ENCODE measurements at places on chromosomes 4 and X.

DNA sequence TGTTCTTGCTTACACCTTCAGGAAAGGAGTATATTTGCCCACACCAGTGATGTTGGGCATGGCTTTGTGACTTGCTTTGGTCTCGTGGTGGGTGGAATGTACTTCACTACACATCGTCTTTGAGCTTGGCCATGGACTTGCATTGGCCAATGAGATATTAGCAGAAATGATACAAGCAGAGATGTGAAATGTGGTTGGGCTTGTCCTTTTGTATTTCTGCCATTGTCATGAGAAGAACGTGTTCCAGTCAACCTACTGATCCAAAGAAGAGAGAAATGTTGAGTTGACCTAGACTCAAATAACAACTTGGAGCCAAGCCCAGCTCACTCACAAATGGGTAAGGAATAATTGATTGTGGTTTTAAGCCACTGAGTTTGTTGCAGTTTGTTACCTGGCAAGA, 138.4 kb upstream of the ARX start:
- no peak for DNase-seq

DNA sequence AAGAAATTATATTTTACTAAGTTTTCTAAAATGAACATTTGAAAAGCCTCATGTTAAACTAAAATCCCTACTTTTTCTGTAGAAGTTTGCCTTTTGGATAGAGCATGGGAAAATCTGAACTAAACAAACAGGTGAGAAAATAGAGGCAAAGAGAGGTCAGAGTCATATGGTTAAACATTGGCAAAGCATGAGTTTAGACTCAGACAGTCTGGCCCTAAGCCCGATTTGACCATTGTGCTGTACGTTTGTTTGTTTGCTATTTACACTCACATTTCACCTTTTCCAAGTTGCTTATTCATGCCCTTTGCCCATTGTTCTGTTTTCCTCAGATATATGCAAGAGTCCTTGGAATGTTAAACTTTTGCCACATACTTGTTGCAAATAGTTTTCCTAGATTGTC, 85.4 kb downstream of the TIGD2 start:
- DNase-seq, result no peak

GRCh38 chrX:70033348-70034051, 16.2 kb downstream of the AWAT2 start:
- no peak for DNase-seq

- peak; percentile 65 for DNase-seq
Measured at GRCh38 chr4:38804654-38805295, at the start of gene TLR1. Gene TLR1 (minus strand): TSS chr4:38804791. CDS start chr4:38798831, 5,960 bp downstream.

- no peak for DNase-seq
Measured at GRCh38 chr4:26384380-26385057, 63.7 kb downstream of the RBPJ start.

- DNase-seq, result no peak
Measured at GRCh38 chrX:150167482-150168324, 195.4 kb upstream of the MAMLD1 start.

GRCh38 chr4:38279650-38280322, 319.6 kb downstream of the PTTG2 start:
- no peak for DNase-seq

DNA sequence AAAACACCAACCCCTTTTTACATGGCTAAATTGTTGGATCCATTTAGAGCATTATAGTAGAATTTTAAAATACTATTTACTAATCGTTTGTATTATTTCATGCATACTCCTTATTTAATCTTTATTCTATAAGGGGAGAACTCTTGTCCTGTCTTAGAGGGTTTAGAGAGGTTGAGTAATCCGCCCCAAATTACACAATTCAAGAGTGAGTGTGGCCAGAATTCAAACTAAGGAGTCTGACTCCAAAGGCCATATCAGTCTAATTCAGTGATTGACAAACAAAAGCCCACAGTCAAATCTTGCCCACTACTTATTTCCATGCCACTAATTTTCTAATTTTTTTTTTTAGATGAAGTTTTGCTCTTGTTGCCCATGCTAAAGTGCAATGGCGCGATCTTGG, 33.7 kb upstream of the NEIL3 start:
- DNase-seq, result no peak

DNA sequence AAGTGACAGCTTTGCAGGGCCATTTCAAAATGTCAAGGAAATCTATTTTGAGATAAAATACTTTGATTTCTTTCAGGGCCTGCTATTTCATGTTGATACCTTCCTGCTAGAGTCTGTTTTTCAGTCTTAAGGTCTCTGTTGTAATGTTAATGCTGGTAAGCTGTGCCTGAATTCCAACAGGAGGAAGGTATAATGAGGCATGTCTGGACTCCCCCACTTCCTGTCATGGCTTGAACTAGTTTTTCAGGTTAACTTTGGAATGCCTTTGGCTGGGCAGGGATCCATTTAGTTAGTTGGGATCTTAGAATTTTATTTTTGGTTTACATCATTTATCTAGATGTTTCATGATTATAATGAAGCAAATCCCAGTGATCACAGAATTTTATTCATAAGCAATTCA, 279.0 kb downstream of the CFAP47 start:
- DNase-seq, result no peak

DNA sequence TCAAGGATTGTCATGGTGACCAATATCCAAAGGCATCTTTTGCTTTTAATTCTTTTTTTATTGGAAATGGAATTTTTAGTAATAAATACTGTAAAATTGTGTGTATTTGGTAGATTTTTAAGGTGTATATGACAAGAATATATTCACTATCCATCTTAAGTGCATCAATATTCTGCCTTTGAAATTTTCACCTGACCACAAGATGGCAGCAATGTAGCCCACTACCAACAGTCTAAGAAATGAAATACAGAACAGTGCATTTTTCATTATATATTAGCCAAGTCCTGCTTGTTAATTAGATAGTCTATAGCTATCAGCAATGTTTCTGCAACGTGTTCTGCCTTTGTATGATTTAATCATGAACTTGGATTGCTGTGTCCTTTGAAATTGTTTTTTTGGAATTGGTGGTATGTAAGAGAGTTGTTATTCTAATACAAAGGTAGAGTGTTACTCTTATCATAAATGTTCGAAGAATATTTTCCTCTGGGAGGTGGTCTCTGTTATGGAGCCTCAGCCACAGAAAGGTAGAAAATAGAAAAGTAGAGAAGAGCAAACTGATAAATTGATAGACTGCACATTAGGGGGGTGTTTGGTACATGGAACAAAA, 38.2 kb downstream of the HPGDS start:
- peak; percentile 60 for DNase-seq

- peak; percentile 88 for DNase-seq
Measured at GRCh38 chr4:122764821-122765215, 32.3 kb downstream of the BBS12 start.

GRCh38 chrX:43386875-43387274, 269.2 kb upstream of the MAOA start:
- DNase-seq, result no peak

DNA sequence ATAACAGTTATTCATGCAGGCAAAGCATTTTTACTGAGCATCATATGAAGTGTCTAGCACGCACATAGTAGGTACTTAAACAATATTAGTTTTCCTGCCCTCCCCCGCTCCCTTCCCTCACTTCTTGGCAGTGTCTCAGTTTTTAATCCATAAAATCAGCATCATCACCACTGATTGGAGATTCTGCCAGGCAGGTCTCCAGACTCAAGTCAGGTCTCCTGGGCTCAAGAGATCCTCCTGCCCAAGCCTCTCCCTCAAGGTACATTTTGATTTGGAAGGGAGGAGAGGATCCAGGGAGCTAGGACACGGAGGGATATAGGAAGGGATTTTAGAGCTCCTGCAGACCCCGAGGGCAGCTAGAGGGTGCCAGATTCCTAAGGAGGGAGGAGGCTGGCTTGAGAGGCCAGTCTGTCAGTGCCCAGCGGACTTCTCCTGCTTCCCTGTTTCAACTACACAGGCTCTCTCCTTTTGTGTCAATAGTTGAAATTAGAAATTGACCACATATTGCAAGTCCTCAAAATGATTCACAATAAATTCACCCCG, 4.4 kb upstream of the FAT1 start:
- no peak for DNase-seq

DNA sequence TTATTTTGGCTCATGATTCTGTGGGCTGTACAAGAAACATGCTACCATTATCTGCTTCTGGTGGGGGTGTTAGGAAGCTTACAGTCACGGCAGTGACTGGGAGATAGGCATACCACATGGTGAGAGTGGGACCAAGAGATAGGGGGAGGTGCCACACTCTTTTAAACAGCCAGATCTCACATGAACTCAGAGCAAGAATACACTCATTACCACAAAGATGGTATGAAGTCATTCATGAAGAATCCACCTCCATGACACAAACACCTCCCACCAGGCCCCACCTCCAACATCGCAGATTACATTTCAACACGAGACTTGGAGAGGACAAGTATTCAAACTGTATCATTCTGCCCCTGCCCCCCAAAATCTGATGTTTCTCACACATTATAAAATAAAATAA, 2396.7 kb downstream of the PCDH7 start:
- peak; percentile 12 for DNase-seq

DNA sequence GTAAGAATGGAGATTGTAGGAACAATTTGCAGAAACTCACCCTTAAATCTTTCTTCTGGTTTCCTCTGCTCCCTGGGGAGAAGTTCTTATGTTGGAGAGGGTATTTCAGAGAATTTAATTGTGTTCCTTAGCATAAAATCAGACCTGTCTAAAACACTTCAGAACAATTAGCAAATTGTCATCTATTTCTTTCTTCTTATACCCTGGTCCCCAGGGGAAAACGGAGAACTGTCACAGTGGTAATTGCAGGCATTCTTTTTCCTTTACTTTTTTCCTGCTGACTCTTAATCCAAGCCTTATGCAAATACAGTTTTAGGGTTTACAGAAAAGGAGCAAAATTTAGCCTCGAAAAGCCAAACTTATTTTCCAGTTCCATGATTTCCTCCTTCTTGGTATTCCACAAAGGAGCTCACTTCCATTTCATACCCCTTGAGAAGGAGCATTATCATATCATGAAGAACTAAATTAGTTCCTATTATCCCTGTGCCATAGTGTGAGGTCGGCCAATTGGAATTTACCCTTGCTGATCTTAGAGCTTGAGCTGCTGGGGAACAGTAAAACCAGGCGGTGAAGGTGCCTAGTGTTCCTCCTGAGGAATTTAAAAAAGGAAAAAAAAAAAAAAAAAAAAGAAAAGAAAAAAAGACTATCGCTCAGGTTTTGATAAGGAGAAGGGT, 173.8 kb downstream of the IL15 start:
- peak; percentile 53 for DNase-seq

GRCh38 chr4:142284402-142285221, 561.5 kb downstream of the INPP4B start:
- DNase-seq, result no peak
